ENCODE measurements at places on chromosomes 2 and 18.

- DNase-seq = no peak
These were observed 34.3 kb downstream of the MAL start for GRCh38 chr2:95059656-95060370.

GRCh38 chr18:3397786-3398185 is 52.2 kb upstream of the TGIF1 start:
- DNase-seq = no peak

DNA sequence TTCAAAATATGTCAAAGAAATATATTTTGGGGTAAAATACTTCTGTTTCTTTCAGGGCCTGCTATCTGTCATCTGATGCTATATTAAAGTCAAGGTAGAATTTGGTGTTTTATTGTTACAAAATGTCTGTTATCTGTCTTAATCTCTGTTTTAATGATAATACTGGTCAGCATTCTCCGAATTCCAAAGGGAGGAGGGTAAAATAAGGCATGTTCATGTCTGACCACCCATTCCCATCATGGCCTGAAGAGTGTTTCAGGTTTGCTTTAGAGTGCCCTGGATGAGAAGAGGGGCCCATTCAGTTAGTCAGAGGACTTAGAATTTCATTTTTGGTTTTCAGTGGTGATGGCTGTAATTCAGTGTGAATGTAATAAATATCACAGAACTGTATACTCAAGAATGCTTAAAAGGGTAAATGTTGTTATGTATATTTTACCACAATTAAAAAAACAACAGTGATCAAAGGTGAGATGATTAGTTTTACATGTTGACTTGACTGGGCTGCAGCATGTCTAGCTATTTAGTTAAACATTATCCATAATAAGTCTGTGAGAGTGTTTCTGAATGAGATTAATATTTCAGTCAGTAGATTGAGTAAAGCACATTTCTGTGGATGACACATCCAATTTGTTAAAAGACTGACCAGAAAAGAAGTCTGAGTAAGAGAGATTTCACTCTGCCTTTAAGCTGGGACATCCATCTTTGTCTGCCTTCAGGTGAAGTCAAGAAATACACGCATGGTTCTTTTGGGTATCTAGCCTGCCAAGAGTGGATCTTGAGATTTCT is 467.9 kb upstream of the SYT4 start:
- no peak for DNase-seq

- DNase-seq = no peak
These were observed 11.8 kb upstream of the DLX1 start for GRCh38 chr2:172073518-172073917.

- no peak for DNase-seq
These were observed 38.0 kb downstream of the MFSD6 start for GRCh38 chr2:190446193-190446592.
